ENCODE measurements at places on chromosomes 1 and 21.

DNA sequence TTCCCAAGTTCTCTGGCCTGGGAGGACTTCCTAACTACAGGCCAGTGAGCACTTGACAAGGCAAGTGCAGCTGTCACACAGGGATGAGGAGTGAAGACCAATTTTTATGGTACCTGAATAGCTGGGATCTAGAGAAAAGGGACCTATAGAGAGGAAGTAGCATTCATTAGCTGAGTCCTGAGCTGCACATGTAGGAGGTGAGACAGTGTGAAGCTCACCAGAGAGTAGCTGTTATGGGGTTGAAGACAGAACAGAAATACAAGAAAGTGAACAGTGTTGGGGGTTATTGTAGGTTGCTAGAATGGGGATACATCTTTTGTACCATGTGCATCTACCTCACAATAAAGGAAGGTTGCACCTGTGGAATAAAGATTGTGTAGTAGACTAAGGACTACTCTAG lies 37.7 kb upstream of the PYHIN1 start:
- no peak for DNase-seq

DNA sequence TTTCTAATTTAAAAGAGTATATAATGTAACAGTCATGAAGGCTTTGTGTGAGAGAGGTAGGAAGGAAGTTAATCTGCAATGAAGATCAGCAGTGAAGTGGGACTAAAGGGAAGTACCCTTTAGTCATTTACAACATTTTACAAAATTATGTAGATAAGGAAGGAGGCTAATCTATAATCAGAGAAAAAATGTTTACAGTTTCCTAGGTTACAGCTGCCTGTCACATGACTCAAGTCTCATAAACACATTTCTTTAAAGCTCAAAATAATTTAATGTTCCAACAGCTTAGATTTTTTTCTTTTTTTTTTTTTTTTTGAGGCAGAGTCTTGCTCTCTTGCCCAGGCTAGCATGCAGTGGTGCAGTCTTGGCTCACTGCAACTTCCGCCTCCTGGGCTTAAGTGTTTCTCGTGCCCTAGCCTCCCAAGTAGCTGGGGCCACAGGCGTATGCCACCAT lies 26.2 kb upstream of the CAP1 start:
- DNase-seq = no peak

GRCh38 chr1:199124351-199124750 lies 485.5 kb downstream of the PTPRC start:
- no peak for DNase-seq

GRCh38 chr1:119737040-119737682 lies 25.4 kb downstream of the PHGDH start:
- DNase-seq = no peak

DNA sequence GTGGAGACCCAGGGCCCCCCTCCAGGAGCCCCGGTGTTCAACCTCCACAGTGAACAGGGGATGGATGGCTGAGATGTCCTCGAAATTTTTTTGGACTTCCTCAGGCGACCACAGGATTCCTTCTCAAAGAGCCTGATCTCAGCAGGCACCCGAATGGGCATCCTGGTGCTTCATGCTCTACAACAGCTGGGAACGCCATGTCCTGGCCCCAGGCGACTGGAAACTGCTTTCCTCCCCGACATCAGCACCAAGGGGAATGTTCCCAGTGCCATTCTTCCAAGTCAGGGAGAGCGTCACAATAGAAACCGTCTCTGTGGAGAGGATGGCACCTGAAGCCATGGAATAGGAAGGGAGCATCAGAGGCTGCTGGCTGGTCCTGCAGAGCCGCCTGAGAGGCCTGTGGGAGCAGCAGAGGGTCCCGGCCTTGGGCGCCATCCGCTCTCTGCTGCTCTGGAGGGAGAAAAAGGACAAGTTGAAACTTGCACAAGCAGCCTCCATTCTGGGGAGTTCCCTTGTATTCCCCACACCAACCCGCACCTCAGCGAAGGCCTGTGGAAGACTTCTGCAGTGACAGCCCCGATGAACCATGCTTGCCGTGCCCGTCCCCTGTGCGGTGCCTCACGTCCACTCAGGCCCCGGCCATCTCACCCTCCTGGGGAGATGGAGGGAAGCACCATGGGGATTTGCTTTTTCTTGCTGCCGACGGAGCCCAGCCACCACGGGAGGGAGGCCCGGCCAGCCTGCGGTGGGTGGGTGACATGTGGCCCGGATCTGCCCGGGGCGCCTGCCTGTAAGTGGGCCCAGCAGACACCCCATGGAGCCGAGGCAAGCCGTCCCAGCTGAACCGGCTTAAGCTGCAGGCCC lies 2.3 kb upstream of the ADARB1 start:
- DNase-seq = no peak

DNA sequence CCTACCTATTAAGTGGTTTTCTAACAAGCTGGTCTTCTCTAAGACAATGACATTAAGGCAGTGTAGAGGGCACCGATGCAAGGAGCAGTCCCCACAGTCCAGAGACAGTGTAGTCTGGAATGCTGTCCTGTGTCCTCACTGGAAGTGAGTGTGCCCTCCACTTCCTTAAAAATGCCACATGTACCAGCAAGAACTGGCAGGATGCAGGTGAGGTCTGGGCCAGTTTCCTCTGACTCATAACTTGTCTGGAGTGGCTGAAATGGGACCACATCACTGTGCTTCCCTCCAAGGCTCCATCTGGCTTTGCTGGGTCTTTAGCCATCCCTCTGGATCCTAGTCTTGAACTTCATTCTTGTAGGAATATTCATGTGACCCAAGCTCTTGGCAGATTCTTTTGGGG lies 170.5 kb upstream of the KIAA0040 start:
- DNase-seq = no peak

DNA sequence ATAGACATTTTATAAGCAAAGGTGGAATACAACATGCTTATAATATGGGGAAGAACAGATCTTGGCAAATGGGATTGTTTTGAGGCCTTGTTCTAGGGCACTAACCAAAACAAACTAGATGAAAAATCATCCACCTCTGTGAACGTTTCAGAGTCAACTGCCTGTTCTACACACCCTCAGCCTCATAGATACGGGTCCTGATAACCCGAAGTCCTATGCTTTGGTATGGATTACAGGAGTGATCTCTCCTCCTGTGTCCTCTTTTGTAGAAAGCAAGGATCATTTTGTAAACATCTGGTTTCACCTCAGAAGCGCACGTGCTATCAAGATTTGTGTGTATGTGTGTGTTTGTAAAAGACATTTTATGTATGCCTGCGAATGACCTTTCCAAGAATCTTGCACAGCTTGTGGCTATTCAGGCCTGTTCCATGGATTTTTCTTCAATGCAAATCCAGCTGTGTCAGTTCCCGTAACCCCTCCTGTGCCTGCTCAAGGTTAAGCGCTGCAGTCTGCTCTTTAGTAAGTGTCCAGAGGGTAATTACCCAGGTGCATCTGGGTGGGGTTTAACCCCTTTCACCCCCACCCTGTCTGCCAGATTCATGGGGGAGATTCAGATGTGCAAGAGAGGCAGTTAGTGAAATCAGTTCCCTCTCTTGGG lies 132.4 kb downstream of the ROR1 start:
- no peak for DNase-seq

DNA sequence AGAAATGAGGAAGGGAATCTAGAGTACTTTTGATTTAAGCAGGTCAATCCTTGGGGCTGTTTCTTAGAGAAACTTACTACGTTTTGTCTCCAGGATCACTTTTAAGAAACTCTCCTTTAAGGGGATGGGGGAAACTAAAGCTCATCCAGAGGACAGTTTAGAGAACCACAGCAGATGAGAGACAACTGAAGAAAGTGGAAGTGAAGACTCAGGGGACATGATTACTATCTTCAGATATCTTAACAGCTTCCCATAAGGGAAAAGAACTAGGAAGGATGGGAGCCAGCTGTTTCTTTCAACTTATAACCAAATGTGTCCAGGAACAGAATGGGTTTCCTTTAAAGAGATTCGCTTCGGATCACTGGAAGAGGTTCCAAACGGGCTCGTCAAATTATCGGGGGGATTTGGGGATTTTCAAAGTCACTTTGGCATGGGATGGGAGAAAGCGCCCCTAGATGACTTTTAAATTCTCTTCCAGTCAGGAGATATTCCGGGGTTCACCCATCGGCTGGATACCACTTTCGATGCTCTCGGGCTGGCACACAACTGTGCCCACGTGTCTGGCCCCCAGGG lies 1.2 kb downstream of the SCMH1 start:
- no peak for DNase-seq

GRCh38 chr1:214899908-214900460 lies 182.6 kb upstream of the KCNK2 start:
- no peak for DNase-seq

DNA sequence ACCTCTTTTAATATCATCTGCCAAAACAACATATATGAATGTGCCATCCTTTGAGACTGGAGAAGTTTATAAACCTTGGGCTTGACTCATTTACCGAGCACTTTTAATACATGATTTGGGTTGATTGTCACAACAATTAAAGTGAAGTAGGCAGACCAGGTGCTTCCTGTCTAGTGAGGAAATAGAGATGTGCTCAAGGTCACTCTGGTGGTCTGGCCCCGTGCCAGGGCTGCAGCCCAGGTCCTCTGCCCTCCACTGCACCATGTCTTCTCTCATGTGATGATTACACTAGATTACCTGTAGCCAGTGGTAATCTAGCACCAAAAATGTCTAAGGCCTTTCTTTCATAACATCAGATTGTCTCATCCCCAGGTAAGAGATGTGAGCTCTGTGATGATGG lies 61.8 kb upstream of the LAMC2 start:
- no peak for DNase-seq

DNA sequence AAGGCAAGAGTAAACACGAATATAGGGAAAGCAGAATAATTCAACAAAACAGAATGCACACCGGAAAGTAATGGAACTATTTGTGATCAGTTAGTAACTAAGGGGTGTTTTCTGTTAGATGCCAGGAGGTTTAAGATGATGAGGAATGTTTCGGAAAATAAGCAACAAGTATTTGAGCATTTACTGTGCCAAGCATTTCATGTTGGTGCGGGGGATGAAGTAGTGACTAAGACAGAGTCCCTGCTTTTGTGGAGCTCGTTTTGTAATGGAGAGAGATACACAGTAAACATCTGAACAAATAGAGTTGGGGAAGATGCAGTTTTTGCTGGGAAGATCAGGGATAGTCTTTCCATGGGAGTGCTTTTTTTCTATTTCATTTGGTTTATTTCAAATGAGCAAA lies 78.7 kb downstream of the DYRK1A start:
- DNase-seq = no peak

GRCh38 chr1:208807446-208808127 lies 563.4 kb upstream of the PLXNA2 start:
- no peak for DNase-seq

- no peak for DNase-seq
These were observed 67.8 kb downstream of the ACTL8 start for GRCh38 chr1:17822741-17823426.

- no peak for DNase-seq
These were observed 133.8 kb upstream of the C1orf105 start for GRCh38 chr1:172286629-172287076.
